Amygdala (tissue), 56 donors: ENCODE measurements at places on chromosomes 3 and 15.

DNA sequence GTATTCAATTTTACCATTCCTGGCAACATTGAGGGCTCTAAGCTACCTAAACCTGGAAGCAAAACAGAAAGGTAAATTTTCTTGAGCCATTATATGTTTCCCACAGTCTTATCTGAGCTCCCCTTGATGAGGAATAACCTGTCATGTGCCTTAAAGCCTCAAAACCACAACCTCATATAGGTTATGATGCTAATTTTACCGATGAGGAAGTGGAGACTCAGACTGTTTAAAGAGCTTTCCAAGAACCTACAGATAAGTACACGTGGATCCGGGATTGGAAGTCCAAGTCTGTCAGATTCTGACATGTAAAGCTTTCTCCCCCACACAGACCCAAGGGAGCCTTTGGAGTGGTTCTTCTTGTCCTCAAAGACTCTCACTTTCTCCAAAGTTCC lies 140.5 kb downstream of the SEMA6D start:
- DNase-seq, result no peak

GRCh38 chr3:82186017-82186416 lies 424.6 kb upstream of the GBE1 start:
- DNase-seq, result no peak

DNA sequence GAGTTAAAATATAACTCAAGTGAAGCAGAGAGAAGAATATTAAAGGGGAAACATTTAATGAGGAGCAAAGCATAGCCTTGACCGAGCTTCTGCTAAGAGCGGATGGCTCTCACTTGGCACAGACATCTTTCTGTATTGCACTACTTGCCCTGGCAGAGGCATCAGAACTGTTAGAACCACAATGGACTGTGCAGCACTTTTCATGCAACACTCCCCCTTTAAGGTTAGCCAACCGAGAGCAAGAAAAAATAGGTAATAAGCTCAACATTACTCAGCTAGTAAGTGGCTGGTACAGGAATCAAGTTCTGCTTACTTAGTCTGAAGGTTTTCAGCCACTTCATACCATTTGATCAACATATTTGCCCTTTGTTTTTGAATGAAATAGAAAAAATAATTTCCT lies 33.7 kb downstream of the CRTC3 start:
- no peak for DNase-seq

GRCh38 chr15:42056934-42057798 lies 36.3 kb upstream of the PLA2G4E start:
- peak; percentile 42 for DNase-seq

DNA sequence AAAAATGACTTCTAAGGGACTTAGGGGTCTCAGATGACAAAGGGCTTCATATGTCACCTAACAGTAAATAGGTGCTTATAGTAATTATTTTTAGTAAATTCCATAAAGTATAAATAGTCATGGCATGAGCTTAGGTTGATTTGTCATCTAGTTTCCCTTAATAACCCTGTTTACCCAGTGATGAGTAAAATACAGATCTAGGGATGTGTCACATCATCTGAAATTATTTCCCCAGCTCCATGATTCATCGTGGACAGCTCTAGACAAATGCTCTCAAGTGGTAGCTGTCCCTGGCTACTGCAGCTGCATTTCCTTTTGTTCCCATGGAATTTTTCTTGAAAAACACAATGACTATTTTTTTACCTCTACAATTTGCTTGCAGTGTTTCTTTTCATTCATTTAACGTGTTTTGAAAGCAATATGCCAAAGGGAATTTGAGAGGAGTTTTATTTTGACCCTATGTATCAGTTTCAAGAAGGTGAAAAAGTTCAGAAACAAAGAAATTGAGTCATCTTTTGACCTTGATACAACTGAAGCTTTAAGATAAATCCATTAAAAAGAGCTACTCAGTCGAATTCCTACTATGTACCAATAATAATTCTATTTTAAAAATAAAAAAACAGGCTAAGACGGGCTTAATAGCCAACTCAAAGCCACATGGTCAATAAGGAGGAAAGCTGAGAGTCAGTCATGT lies 241.6 kb downstream of the KCNMB2 start:
- no peak for DNase-seq

DNA sequence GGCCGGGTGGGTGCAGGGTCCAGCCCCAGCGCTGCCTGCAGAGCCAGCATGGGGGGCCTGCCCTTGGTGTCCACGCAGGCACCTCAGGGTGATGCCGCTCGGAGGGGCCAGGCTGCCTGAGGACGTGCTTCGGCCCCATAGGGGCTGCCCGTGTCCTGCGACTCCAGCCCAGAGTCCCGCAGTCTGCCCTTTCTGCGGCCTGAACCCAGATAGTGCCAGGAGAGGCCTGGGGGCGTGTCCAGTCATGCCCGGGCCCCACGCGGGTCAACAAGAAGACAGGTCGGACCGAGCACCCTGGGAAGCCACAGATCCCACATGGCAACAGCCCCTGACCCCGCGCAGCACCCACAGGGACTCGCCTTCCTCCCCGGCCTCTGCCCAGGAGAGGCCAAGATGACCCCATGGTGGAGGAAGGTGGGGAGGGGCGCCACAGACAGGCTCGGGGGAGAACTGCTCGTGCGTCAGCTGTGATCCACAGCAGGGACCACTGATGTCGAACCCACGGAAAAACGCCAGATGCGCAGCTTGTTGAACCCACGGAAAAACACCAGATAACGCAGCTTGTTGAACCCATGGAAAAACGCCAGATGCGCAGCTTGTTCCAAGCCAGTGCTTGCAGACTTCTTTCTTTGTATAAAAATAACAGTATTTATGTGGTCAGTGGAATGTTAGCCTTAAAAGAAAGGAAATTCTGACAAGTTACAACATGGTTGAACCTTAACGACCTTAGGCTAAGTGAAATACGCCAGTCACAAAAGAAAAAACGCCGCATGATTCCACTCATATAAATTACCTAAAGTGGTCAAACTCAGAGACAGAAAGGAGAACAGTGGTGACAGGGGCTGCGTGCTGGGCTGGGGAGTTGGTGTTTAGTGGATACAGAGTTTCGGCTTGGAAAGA lies 28.5 kb downstream of the CYFIP1 start:
- DNase-seq, result no peak

DNA sequence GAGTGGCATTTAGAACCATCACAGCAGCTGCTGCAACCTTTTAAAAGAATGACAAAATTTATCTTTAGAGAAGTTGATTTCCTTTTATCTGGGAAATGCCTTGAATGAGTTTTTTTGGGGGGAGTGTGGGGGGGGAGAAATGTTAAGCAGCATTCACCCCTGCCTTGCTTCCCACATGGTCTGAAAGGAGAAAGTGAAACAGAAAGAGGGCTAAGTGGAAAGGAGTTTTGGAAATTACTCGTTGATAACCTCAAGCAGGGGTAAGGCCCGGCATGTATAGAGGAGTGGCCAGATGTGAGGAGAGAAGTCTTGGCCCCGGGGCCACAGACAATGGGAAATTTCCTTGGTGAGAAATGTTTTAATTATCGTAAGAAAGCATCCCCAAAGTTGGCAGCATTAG lies 23.5 kb downstream of the B3GALNT1 start:
- no peak for DNase-seq

- no peak for DNase-seq
Observed at GRCh38 chr3:31502803-31503221, 29.9 kb upstream of the STT3B start.

- DNase-seq, result no peak
Observed at GRCh38 chr3:38477839-38478450, 18.2 kb upstream of the EXOG start.
